AG09309 (cell line): ENCODE measurements at places on chromosomes 7 and 10.

DNA sequence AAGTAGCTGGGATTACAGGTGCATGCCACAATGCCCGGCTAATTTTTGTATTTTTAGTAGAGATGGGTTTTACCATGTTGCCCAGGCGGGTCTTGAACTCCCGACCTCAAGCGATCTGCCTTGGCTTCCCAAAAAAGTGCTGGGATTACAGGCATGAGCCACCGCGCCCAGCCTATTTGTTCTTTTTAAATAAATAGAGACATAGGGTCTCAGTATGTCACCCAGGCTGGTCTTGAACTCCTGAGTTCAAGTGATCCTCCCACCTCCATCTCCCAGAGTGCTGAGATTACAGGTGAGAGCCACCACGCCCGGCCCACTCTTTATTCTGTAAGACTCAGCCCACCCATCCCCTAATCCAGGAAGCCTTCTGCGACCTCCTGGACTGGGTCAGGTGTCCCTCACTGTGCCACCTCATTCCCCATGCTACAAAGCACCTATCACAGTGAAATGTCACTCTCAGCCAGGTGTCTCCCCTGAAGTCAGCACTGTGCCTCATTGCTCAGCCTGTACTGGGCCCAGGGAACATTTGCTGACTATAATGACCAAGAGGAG is 2.8 kb downstream of the TMEM120A start:
- no peak for DNase-seq

DNA sequence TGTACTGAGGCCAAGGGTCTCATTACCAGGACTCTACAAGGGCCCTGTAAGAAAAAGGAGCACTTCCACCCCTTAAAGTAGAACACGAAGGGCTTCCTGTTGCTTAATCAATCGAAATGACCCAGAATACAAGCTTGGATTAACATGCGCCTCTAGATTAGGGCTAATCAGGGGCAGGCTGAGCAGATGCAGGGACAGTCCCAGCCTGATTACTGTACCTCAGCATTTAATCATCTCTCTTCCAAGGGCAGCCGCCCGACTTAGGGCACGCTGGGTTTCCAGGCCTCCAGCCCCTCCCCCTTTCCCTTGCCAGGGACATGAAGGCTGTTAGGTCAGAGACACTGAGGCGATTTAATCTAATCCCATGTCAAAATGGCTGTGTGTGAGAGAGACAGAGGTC is 138.6 kb downstream of the NRF1 start:
- no peak for DNase-seq

GRCh38 chr10:99329304-99329553 is at the start of gene CNNM1:
CNNM1 (plus strand) TSS chr10:99329356; CDS start chr10:99329388, 32 bp downstream.
- DNase-seq, result no peak

DNA sequence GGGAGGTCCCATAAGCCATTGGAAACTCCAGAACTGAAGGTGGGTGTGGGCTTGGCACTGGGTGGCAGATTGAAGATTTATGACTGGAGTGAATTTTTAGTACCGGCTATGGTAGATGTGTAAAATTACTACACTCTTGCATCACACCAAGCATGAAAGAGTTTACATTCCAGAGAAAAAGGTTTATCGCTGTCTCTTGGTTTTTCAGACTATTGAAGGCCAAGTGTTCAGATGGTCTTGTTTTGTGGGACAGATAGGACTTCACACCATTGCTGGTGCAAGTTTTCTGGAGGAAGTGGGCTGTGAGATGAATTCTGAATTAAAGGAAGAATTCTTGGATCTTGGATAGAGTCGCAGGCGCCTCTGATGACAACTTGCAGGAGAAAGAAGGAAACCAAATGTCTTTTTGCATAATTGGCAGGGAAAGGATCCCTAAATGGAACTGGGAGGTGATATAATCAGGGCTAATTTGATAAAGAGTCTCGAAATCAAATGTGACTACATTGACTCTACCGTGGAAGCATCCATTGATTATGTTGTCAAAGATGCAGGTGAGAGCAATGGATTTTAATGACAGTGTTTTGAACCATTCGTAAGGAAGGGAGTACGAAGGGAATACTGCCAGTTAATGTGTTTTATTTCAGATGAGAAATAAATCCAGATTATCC is 14.2 kb upstream of the NMT2 start:
- peak; percentile 62 for DNase-seq

- no peak for DNase-seq
These were observed 78.4 kb upstream of the ADO start for GRCh38 chr10:62726142-62726541.

GRCh38 chr7:78280276-78280675 is 481.7 kb downstream of the PHTF2 start:
- no peak for DNase-seq

- no peak for DNase-seq
These were observed 39.4 kb upstream of the PIP4K2A start for GRCh38 chr10:22753786-22754185.

GRCh38 chr7:36905841-36906240 is 181.5 kb upstream of the AOAH start:
- no peak for DNase-seq

DNA sequence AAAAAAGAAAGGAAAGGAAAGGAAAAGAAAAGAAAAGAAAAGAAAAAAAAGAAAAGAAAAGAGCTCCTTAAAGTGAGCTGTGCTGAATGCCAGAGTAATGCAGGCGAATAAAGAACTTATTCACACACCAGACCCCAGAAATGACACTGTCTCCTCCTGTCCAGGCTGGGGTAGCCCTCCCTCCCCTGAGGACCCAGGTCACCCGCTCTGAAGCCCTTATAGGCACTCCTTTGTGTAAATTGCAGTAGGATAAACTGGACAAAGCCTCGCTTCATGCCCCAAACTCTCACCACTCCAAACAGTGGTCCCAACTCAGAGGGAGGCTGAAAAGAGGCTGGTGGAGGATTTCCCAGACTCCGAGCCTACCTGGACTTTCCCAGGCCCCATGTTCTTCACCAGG is 46.3 kb downstream of the PKD1L1 start:
- DNase-seq, result no peak

- DNase-seq, result no peak
These were observed 15.3 kb downstream of the IGF2BP3 start for GRCh38 chr7:23454881-23455526.
